ENCODE measurements at places on chromosomes 16 and 17.

DNA sequence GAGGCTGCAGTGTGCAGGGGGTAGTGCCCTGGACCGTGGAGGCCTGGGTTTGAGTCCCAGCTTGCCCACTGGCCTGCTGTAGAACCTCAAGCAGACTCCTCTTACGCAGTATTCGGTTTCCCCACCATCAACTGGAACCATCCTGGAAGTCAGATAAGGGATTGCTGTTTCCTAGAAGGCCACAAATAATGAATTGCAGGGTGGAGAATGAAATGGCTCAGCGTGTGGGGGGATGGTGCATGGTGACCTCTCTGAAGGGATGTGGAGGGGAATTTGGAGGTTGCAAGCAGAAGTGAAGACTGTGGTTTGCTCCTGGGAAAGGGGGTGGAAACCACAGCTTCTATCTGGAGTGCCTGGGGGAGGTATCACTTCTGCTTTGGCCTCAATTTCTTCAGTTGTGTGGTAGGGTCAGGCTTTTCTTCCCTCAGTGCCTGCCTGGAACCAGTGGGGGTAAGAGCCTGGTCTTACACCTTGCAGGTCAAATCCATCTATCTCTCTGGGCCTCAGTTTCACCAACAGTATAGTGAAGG lies 1.7 kb downstream of the ADGRG5 start:
- DNase-seq = no peak

- no peak for DNase-seq
Measured at GRCh38 chr16:75868636-75869632, 142.6 kb upstream of the CPHXL start.

DNA sequence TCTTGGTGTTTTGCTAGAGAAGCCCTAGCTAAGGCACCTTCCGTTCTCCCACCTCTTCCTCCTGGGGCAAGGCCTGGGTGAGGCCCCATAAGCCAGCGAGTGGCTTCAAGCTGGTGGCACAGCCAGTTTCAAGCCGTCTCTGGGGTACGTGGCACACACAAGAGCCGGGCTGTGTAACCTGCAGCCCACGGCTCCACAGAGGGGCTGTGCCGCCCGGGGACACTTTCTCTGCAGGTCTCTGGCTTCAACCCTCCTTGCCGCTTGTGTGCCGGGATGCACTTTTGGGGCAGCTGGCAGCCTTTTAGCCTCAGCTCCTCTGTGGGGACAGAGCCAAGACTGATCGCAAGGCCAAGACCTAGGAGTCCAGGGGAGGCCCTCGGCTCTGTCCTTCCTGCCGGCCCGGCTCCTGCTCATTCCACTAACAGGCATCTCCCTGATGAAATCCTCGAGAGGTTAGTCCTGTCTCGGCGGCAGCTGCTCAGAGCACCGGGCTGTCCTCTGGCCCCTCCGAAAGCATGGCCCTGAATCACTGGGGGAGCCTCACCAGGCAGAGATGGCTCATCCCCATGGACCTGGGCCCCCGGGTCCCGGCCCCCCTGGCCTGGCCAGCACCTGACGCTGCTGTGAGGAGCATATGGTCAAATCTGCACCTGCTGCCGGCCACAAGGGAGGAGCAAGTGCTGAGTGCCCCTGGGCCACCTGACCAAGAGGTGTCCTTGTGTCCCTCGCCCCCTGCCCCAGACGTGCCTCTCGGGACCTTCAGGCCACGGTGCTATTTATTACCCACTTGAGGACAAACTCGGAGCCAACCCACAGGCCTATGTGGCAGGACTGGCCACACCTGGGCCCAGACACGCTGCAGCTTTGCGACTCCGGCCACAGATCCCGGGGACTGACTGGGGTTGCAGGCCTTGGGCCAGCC lies 98.5 kb downstream of the METRNL start:
- no peak for DNase-seq

DNA sequence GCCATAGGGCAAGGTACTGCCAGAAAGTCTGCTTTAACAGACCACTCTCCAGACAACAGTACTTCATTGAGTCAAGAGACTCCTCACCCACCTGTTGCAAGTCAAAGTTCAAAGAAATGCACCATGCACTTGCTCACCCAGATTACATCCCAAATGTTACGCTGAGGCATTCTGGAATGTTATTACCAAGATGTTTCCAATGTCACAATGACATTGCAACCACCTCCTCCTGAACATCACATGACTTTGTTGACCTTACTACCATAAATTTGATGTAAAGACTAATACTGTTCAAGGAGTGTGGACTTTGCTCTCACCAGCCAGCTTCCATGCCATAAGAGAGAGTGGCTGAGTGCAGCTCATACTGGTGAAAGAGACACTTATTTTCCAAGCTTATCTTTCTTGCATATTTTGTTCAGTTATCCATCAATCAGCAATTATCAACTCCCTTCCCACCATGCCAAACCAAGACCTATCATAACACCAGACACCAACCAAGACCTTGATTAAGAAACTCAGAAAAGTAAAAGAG lies 58.5 kb upstream of the BCAR1 start:
- DNase-seq = no peak

DNA sequence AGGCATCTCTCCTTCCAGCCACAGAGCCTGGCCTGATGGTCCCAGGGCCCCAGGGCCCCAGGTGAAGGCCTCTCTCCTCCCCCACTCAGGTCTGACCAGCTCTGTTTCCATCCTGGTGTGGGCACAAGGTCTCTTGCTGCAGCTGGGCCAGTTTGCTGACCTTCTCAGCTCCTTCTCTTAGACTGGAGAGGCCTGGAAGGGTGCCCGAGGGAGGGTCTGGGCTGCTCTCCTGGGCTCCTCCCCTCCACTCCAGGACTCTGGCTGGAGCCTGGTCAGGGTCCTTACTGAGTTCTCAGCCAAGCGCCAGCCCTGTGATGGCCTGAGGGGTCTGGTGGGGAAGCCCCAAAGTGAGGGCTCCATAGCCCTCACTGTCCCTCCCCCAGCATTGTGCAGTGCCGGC lies 12.4 kb downstream of the SOCS3 start:
- DNase-seq = no peak

GRCh38 chr17:75006653-75007052 lies 5.8 kb upstream of the MRPL58 start:
- DNase-seq = no peak

DNA sequence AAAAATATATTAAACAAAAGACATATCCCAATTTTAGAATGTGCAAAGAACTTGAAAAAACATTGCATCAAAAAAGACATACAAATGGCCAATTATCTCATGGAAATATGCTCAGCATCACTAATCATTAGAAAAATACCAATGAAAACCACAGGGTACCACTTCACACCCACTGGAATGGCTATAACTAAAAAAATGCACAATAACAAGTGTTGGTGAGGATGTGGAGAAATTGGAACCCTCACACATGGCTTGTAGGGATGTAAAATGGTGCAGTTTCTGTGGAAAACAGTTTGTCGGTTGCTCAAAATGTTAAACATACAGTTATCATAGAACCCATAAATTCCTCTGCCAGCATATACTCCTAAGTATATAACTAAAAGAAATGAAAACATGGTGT lies 796 bp upstream of the PSMB6 start:
- DNase-seq = no peak

DNA sequence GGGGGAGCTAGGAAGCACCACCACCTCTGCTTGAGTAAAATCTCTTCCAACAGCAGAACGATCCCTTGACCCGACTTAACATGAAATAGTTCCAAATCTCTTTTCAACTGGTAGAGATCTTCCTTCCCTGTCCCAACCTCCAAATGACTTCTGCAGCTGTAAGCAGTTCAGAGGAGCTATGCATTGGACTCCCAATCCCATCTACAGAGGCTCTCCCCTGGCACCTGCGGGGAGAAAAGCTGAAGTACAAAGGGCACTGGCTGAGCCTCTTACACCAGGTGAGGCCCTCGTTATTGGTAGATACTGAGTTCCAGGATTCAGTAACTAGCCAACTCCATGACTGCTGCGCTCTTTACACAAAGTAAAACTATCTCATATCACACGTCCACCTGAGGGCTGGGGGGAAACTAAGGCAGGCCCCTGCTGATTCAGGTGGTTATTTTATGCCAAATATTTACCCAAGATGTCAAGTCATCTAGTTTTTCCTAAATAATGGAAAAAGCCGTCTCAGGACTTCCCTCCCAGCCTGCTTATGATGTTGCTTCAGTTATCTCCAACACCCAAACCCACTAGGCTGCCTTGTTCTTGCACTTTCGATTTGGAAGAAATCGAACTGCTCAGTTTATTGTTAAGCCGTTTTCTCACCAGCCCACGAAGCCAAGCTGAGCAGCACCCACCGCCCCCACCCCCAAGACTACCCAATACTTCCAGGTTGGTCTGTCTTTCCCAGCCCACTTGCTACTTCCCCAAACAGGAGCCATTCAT lies 3.2 kb downstream of the ACTG1 start:
- no peak for DNase-seq

DNA sequence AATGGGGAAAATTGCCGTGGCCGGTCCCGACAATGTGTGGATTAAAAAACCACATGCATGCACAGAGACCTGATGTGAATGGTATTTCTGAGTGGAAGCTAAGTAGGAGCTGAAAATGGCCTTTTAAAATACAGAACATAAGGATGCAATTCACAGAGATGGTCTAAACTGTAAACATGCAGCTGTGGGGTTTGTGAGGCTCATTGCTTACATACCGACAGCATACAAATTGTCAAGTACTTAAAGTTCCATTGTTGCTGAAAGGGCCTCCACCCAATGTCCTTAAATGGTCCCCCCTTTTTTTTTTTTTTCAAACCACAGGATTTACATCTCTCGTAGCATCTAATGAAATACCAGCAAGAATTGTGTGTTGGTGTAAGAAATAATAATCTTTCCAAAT lies 523.2 kb downstream of the MAF start:
- no peak for DNase-seq

DNA sequence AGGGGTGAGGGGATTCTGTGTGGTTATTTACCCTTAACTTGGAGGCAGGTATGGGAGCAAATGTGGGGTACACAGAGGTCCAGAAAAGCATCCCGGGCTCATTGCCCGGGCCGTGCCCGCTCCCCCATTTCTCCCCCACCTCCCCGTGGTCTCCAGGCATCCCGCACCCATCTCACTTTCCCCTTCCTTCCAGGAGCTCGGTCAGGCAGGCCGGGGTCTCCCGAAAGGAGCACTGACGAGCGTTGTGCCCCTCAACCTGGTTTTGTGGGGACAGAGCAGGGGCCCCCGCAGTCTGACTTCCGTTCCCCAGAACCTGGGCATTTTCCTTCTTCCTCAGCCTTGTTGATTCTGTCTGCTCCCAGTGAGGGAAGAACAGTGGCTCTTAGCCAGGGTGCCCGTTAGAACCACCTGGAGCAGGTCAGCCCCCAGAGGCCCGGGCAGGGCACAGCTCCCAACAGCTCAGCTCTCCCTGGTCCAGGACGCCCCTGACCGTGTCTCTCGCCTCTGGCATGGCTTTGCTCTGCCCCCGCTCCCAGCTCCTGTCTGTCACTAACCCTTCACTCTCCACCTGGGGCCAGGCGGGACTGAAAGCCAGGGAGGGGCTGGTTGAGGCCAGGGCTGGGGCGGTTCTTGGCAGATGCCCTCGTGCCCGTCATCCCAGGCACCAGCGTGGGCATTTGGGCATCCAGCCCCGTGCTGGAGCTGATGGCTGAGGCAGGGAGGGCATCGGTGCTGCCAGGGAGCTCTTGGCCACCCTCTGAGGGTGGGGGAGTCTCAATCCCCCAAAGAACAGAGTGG lies 12.5 kb upstream of the NUDT16L1 start:
- DNase-seq = no peak

GRCh38 chr17:74950207-74950606 lies 14.5 kb downstream of the OTOP3 start:
- DNase-seq = no peak

DNA sequence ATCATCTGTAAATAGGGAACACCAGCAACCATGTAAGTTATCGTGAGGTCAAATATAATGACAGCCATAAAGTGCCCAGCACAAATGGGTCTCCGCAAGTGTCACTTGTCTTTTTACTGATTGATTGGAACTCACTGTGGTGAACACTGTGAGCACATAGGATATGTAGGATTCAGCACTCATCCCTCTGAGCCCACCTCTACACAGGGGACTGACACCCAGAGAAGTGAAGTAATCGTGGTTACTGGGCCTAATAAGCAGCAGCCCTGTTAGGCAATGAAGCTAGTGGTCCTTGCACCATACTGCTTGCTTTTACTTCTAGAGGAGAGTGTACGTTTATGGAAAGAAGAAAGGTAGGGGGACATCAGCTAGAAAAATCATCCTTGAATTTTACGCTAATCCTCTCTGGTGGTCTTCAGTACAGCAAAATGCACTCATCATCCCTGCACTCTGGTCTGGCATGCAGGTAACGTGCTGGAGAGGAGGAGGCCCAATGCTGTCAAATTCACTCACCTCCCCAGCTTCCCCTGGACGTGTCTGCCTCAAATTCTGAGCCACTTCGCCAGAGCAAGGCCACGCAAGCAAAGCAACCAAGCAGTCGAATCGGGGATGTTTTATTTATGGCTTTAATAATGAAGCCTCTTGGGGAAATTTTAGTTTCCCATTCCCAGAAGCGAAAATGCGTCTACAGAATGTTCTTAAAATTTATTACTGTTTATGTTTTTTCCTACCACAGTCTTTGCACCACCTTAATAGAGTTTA lies 74.7 kb downstream of the YPEL2 start:
- no peak for DNase-seq

DNA sequence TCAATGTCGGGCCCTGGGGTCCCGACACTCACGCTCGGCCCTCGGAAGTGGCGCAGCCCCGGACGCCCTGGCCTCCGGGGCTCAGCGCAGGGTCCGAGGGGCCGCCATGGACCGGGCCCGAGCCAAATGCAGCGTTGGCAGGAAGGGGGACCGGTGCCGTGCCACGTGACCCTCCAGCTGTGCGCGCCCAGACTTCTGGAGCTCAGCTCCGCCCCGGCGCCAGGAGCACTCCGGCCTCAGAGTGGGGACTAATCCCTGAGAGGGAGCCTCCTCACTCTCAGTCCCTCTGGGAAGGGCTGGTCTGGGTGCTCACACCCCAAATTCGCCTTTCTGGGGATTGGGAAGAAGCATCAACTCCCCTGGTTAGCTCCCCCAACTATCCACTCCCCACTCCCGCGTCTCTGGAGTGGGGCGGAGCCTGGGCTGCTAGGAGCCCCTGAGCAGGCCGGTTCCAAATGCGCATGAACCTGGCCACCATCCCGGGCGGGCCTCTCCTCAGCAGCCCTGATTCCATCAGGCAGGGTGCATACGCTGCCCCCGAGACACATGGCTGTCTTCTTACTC lies at the start of gene B3GNT9:
Gene B3GNT9, minus strand, starts transcription at position 166 of the 564 bp plus-strand sequence. CDS start 513 bp downstream, outside the sequence.
- peak; percentile 72 for DNase-seq
